NCI-H1105 (cell line): ENCODE measurements at places on chromosomes 12 and 14.

DNA sequence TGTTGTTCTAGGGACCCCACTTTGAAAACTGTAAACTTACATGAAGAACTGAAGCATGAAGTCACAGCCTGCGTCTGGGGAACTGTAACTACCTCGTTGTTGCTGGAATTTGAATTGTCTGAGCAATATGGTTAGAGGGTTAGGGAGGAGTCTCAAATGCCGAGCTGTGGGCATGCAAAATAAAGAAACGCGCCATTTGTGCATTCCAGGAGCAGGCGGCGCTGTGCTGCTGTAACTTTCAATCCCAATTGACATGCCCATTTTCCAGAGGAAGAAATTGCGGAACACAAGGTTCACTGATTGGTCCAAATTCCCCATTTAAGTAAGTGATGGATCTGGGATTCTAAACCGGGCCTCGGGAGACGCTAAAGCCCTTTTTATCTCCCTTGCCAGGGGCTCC, 61.3 kb downstream of the ZNF664 start:
- no peak for DNase-seq

- no peak for DNase-seq
Measured at GRCh38 chr12:6899427-6899826, 5.2 kb upstream of the LRRC23 start.

DNA sequence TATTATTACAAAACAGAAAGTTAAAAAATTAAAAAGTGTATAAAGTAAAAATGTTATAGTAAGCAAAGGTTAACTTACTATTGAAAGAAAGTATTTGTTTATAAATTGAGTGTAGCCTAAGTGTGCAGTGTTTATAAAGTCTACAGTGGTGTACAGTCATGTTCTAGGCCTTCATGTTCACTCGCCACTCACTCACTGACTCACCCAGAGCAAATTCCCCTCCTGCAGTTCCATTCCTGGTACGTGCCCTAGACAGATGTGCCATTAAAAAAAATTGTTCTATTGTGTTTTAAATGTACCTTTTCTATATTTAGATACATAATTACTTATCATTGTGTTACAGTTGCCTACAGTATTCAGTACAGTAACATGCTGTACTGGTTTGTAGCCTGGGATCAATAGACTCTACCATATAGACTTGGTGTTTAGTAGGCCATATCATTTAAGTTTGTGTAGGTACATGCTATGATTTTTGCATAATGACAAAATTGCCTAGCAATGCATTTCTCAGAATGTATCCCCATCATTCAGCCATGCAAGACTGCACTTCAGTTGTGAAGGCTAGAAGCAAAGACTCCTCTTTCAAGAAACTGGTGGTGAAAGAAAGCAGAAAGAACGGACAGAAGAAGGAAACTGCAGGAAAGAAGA, 100.6 kb downstream of the DACT1 start:
- no peak for DNase-seq

- DNase-seq = no peak
Measured at GRCh38 chr12:122527478-122527944, 462 bp downstream of the KNTC1 start.

DNA sequence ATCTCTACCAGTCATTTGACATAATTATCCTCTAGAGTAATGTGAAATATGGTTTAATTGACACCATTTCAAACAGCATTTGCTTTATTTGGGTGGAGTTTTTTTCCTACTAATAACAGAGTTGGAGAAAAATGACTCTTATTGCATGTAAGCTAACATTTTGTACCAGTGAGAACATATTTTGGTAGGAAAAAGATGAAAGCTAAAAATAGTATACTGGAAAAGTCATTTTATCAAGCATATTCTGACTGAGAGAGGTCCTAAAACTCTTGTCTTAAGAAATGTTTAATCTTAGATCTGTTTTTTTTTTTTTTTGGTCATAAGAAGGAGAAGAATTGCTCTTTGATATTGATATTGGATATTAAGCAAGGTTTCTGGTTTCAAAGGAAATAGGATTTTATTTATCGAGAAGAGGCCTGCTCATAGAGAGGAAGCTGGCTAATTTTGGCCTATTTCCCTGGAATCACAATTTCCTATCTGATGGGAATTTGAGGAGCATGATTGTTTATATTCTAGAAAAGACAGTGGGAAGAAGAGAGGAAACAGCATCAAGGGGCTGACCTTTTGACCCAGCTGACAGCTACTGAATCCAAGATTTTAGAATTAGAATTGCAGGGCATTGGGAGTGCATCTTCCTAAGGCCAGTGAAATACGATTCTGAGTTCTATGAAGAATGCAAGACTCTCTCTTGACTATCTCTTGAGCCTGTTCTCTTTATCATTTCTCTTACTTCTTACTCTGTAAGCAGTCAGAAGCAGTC, 19.4 kb downstream of the OTOGL start:
- DNase-seq = no peak

GRCh38 chr14:95156161-95157047, 925 bp downstream of the DICER1 start:
- no peak for DNase-seq

- no peak for DNase-seq
Measured at GRCh38 chr14:59633486-59633885, 56.9 kb upstream of the CCDC175 start.

- DNase-seq = peak; percentile 97
Measured at GRCh38 chr12:129550353-129550752, 353.5 kb downstream of the TMEM132D start.

DNA sequence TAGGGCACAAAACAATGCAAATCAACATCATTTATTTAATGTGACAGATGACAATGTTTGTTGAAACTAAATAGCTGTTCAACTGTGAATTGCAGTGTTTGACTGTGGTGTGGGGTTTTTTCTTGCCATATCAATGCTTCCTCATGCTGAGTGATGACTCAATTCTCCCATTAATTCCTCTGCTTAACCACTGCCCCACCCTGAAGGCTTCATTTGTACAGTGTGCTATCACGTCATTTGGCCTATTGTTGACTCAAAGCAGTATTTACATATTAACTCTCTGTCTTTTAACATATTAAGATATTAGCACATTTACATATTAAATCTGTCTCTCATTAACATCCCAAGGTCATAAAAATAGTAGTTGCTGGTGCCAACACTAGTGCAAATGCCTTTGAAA, 164.8 kb upstream of the NRXN3 start:
- no peak for DNase-seq

DNA sequence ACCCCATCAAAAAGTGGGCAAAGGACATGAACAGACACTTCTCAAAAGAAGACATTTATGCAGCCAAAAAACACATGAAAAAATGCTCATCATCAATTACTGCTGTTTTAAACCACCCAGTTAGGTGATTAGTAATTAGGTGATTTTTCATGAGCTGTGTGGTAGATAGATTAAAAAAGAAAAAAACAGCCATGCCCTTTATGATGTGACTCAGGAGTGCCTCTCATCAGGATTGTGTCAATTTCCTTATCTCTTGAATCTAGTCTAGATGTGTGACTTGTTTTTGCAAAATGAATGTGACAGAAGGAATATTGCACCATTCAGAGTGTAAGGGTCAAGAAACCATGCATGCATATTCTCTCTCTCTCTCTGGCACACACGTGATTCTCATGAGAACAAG, 5.7 kb downstream of the OR10A7 start:
- DNase-seq = no peak

DNA sequence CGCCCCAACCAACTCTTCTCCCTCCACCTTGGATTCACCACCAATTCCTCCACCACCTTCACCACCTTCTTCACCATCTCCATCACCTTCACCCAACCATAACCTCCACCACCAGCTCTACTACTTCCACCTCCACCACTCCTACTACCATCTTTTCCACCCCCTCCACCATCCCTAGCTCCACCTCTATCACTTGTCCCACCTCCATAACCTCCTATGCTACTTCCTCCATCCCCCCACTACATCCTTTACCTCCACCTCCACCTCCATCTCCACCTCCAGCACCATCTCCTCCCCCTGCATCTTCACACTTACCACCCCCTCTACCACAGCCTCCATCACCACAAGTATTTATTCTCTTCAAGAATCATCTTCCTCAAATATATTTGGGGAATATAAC, 254.9 kb upstream of the EGLN3 start:
- no peak for DNase-seq

DNA sequence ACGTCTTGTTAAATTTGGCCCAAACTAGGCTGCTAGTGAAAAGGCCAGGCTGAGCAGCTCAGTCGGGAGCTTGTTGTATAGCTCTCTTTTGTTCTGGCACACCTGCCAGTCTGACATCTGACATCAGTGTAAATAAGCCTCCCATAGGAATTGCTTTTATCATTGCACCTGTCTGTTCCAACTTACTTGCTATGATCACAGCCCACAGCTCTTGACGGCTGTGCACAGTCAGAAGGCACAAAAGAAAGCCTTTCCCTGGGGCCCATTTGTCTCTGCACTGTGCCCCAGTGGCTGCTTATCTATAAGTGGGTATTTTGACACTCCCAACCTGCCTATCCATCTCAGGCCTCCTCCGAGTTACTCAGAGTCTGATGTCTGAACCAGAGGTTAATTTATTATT, 324.5 kb downstream of the NUAK1 start:
- peak; percentile 98 for DNase-seq

GRCh38 chr12:64232196-64232595, 10.1 kb upstream of the KICS2 start:
- no peak for DNase-seq

- DNase-seq = peak; percentile 5
Measured at GRCh38 chr12:98208816-98209215, 306.6 kb upstream of the TMPO start.

- no peak for DNase-seq
Measured at GRCh38 chr12:32076941-32077340, 29.7 kb upstream of the BICD1 start.

GRCh38 chr14:93029911-93030508, 85.7 kb downstream of the ITPK1 start:
- DNase-seq = no peak

GRCh38 chr12:5875851-5876250, 69.2 kb downstream of the ANO2 start:
- no peak for DNase-seq

GRCh38 chr12:93608313-93608712, 35.8 kb downstream of the SOCS2 start:
- DNase-seq = no peak

- DNase-seq = no peak
Measured at GRCh38 chr12:32161058-32161457, 54.4 kb downstream of the BICD1 start.

DNA sequence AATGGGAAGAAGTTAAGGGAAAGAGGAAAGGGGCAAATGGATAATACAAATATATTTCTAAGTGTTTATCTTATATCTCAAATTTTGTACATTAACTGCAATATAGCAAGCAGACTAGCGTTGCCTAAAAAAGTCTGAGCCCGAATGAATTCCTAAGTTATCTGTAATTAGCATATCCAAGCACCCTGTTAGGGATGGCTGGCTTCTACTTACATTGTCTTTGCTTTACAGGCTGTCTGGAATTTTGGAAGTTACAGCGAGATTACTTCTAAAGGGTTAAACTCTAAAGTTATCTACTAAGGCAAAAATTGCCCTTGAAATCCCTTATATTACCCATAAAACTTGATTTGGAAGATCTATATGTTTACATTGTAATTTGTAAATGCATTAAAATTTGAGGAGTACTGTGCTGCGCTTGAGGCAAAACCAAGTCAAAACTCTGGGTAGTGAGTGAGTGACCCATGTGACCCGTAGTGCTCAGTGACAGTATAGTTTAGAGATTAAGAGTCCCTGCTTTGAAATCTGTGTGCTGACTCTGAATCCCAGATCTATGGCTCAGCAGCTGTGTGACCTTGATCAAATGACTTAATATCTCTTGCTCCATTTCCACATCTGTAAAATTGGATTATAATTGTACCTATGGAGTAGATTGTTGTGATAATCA, 17.3 kb upstream of the LIN7A start:
- DNase-seq = no peak

GRCh38 chr12:124650912-124651311, 83.5 kb upstream of the NCOR2 start:
- DNase-seq = no peak

DNA sequence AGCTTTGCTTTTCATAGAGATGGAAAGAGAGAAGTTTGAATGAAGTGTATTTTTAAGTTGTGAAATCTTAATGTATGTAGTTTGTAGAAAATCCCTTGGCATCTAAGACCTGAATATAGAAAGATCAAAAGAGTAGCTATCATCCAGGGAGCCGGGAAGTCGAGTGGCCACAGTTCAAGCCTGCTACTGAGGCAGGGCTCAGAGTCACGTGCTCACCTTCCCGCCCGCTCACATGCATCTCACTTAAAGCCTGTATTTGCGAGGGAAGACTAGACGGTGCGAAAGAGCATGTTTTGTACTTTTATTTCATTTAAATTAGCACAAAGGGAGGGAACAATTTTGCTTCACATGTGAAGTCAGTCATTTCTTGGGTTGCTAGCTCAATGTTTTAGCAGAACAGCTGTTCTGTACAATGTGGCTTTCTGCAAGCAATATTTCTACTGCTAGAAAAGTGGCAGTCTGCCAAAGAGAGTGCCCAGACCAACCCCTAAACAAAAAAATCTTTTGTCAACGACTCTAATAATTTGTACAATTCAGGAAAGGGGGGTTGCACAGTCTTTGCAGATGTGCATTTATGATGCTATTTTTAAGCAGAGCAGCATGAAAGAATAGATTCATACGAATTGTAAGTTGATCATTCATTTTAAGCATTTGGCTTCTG, 290.7 kb downstream of the NPAS3 start:
- peak; percentile 81 for DNase-seq

- DNase-seq = peak; percentile 31
Measured at GRCh38 chr12:102816816-102817434, 100.1 kb downstream of the PAH start.

GRCh38 chr12:120702637-120703036, 7.6 kb upstream of the UNC119B start:
- DNase-seq = peak; percentile 24

- no peak for DNase-seq
Measured at GRCh38 chr12:115191342-115191741, 507.4 kb upstream of the TBX3 start.

- DNase-seq = peak; percentile 42
Measured at GRCh38 chr14:56474419-56475022, 105.1 kb upstream of the TMEM260 start.

DNA sequence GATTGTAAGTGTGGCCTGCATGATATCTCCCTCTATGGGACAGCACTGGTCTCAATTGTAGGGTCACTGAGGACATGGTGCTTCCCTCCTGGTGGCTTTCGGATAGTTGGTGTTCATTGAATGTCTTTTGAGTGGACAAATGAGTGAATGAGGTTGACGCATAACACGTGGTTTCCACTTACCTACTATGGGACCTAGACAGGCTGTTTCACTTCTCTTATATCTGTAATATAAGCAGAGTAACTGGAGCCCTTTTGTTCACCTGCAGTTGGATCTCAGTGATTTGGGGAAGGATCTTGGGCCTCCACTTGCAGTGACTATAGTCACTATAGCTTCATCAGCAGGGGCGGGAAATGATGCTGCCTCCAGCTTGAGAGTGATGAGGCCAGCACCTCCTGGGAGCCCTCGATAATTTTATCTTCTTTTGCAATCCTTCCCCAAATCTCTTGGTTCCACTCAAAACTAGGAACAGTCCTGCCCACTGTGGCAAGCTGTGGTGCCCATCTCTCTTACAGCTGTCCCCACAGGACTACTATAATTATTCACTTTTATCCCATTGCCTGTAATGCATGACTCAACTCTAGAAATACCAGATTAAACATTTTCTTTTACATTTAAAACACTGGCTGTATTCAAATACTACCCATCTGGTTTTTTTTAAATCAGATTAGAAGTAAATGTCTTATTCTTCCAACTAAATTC, 242.9 kb downstream of the CHST11 start:
- no peak for DNase-seq

GRCh38 chr12:114392909-114393308, 13.0 kb downstream of the TBX5 start:
- no peak for DNase-seq

GRCh38 chr12:108531929-108532848, 17.1 kb downstream of the FICD start:
- DNase-seq = peak; percentile 92

GRCh38 chr12:14655284-14655683, 41.1 kb downstream of the GUCY2C start:
- DNase-seq = no peak
